ENCODE measurements at places on chromosomes 6 and 20. TPM values are rescaled to one million over a fixed set of nuclear protein-coding genes. Genes with fewer than 3 reads are reported as not detected.

The ZNF391 gene
- 0.38 TPM for total RNA-seq

The SMLR1 gene
- not detected for total RNA-seq

The CSE1L gene
- total RNA-seq: 55.9 TPM

The PLAGL1 gene
- total RNA-seq: 3.0 TPM

The GGTLC1 gene
- not detected for total RNA-seq

The NFKBIL1 gene
- 24.7 TPM for total RNA-seq
